ENCODE measurements at places on chromosomes 2 and 18. TPM values are rescaled to one million over a fixed set of nuclear protein-coding genes. Genes with fewer than 3 reads are reported as not detected.

DNA sequence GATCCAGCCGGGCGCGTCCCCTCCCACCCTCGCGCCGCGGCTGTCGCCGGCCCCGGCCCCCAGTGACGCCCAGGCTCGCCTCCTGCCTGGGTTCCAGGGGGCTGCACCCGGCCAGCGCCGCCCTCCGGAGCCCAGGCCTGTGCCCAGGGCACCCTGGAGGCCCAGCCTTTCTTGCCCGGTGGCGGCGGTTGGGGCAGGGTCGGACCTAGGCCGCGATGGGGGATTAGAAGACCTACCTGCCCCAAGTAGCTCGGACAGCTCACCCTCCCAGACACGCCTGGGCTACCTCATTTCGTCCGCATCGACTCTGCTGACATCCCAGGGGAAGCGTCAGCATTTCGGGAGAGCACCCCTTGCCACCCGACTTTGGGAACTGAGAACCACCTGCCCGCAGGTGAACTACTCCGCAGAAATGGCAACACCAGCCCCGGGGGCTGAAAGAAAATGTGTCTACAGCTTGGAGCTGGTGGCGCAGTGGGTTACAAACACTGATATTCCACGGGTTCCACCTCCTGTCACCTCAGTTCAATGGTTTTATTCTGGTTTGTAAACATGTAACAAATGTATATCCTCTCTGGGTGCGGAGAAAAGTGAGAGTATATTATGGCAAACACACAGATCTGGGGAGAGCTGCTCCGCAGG is 834 bp upstream of the ARL4C start:
- no peaks in the 10 kb centered on the region for H3K36me3 ChIP-seq
- H3K4me1 ChIP-seq = peaks cover 19% of the 10 kb centered on the region
- peak overlapping the region; percentile 55 for H3K4me3 ChIP-seq
- H3K27me3 ChIP-seq = no peaks in the 10 kb centered on the region
- no peak for DNase-seq
- no peak overlapping the region for H3K27ac ChIP-seq

- H3K36me3 ChIP-seq = no peaks in the 10 kb centered on the region
- H3K27me3 ChIP-seq = peaks cover 55% of the 10 kb centered on the region
- DNase-seq = no peak
- no peaks in the 10 kb centered on the region for H3K4me1 ChIP-seq
- H3K4me3 ChIP-seq = no peak overlapping the region
- H3K27ac ChIP-seq = no peak overlapping the region
These were observed 38.3 kb downstream of the TNS1 start for GRCh38 chr2:217964275-217965161.

- peaks cover 19% of the 10 kb centered on the region for H3K4me1 ChIP-seq
- H3K36me3 ChIP-seq = no peaks in the 10 kb centered on the region
- peak; percentile 79 for DNase-seq
- no peaks in the 10 kb centered on the region for H3K27me3 ChIP-seq
- no peak overlapping the region for H3K4me3 ChIP-seq
These were observed 300.4 kb downstream of the KCNS3 start for GRCh38 chr2:18178736-18179349.

- H3K27ac ChIP-seq = no peak overlapping the region
- no peak overlapping the region for H3K4me3 ChIP-seq
- no peaks in the 10 kb centered on the region for H3K27me3 ChIP-seq
- no peak for DNase-seq
These were observed 138.0 kb upstream of the GPC1 start for GRCh38 chr2:240297256-240298116.

GRCh38 chr2:165238295-165238694 is 919 bp upstream of the SCN2A start:
- H3K27me3 ChIP-seq = no peaks in the 10 kb centered on the region
- no peaks in the 10 kb centered on the region for H3K4me1 ChIP-seq
- no peak overlapping the region for H3K27ac ChIP-seq
- no peak overlapping the region for H3K4me3 ChIP-seq

DNA sequence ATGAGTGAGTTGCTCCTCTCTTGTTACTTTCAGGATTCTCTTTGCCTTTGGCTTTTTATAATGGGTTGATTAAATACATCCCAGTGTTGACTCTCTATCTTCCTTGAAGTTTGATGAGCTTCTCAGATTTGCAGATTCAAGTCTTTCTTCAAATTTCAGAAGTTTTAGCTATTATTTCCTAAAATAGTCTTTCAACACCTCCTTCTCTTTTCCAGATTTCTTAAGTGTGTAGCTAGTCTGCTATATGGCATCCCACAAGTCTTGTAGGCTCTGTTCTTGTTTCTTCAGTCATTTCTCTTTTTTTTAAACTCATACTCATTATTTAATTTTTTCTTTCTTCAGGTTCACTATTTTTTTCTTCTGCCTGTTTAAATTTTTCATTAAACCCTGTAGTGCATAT is 287.7 kb upstream of the CNTNAP5 start:
- no peak overlapping the region for H3K4me3 ChIP-seq
- no peak overlapping the region for H3K27ac ChIP-seq

GRCh38 chr2:58006952-58007284 is 39.7 kb upstream of the VRK2 start:
- H3K36me3 ChIP-seq = no peaks in the 10 kb centered on the region
- H3K27me3 ChIP-seq = no peaks in the 10 kb centered on the region
- H3K4me3 ChIP-seq = no peak overlapping the region
- DNase-seq = no peak
- H3K4me1 ChIP-seq = peaks cover 10% of the 10 kb centered on the region
- H3K27ac ChIP-seq = no peak overlapping the region

GRCh38 chr2:26534098-26534864 is 56.4 kb upstream of the OTOF start:
- H3K27me3 ChIP-seq = peaks cover 19% of the 10 kb centered on the region
- no peak overlapping the region for H3K4me3 ChIP-seq
- no peaks in the 10 kb centered on the region for H3K4me1 ChIP-seq
- DNase-seq = no peak

GRCh38 chr2:150327564-150328489 is 159.6 kb downstream of the RND3 start:
- no peak overlapping the region for H3K4me3 ChIP-seq
- H3K27ac ChIP-seq = no peak overlapping the region
- H3K36me3 ChIP-seq = no peaks in the 10 kb centered on the region
- no peaks in the 10 kb centered on the region for H3K4me1 ChIP-seq
- DNase-seq = no peak

- H3K27me3 ChIP-seq = no peaks in the 10 kb centered on the region
- peaks cover 49% of the 10 kb centered on the region for H3K4me1 ChIP-seq
- H3K27ac ChIP-seq = peak overlapping the region; percentile 96
- H3K36me3 ChIP-seq = no peaks in the 10 kb centered on the region
These were observed 46.2 kb upstream of the SMAD7 start for GRCh38 chr18:48996901-48997463.

DNA sequence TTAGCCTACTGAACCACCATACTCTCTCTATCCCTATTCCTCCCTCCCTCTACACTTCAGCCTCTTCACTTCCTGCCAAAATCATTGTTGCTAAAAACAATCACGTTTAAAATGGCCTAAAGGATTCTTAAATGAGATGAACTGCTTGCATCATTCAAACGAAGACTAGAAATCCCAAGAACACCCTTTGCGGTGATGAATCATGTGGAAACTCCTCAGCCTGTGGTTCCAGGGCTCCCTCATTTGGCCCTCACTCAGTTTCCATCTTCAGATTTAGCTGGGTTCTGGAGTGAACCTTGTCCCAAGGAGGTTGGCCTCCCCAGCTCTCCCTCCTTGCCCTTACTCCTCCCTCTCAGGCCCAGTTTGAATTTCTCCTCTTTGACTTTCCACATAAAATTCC is 125.6 kb upstream of the CDC42EP3 start:
- H3K27me3 ChIP-seq = no peaks in the 10 kb centered on the region
- DNase-seq = no peak
- no peak overlapping the region for H3K27ac ChIP-seq
- H3K36me3 ChIP-seq = no peaks in the 10 kb centered on the region
- H3K4me1 ChIP-seq = peaks cover 24% of the 10 kb centered on the region
- H3K4me3 ChIP-seq = no peak overlapping the region

- no peaks in the 10 kb centered on the region for H3K36me3 ChIP-seq
- H3K4me3 ChIP-seq = no peak overlapping the region
- H3K27ac ChIP-seq = no peak overlapping the region
- H3K4me1 ChIP-seq = peaks cover 9% of the 10 kb centered on the region
- no peaks in the 10 kb centered on the region for H3K27me3 ChIP-seq
These were observed 264.7 kb downstream of the CYP26B1 start for GRCh38 chr2:71882949-71883472.

- no peaks in the 10 kb centered on the region for H3K4me1 ChIP-seq
- DNase-seq = no peak
- no peak overlapping the region for H3K4me3 ChIP-seq
- no peaks in the 10 kb centered on the region for H3K27me3 ChIP-seq
These were observed 92.1 kb downstream of the IRS1 start for GRCh38 chr2:226707499-226707898.

DNA sequence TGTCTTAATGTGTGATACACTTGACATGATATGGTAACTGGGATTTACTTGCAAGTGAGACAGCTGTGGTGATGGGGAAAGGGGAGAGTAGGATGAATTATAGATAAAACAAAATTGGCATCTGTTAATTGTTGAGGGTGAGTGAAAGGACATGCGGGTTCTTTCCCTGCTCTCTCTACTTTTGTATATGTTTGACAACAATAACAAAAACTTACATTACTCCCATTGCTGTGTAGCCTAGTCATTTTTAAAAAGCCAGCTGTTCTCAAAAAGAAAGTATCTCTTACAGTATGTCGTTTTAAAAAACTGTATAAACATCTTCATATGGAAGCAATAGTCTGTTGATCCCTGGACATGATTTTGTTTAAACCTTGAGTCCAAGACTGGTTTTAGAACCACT is 117.6 kb downstream of the MYO1B start:
- peaks cover 32% of the 10 kb centered on the region for H3K36me3 ChIP-seq
- H3K27ac ChIP-seq = no peak overlapping the region
- H3K4me1 ChIP-seq = 0 out of 2 replicates have a peak, but pooled peaks cover 18% of the 10 kb centered on the region

- no peak overlapping the region for H3K4me3 ChIP-seq
- no peaks in the 10 kb centered on the region for H3K27me3 ChIP-seq
- no peak for DNase-seq
- H3K36me3 ChIP-seq = peaks cover 6% of the 10 kb centered on the region
- H3K27ac ChIP-seq = no peak overlapping the region
- H3K4me1 ChIP-seq = peaks cover 44% of the 10 kb centered on the region
These were observed 44.2 kb downstream of the GPD2 start for GRCh38 chr2:156480376-156480775.

DNA sequence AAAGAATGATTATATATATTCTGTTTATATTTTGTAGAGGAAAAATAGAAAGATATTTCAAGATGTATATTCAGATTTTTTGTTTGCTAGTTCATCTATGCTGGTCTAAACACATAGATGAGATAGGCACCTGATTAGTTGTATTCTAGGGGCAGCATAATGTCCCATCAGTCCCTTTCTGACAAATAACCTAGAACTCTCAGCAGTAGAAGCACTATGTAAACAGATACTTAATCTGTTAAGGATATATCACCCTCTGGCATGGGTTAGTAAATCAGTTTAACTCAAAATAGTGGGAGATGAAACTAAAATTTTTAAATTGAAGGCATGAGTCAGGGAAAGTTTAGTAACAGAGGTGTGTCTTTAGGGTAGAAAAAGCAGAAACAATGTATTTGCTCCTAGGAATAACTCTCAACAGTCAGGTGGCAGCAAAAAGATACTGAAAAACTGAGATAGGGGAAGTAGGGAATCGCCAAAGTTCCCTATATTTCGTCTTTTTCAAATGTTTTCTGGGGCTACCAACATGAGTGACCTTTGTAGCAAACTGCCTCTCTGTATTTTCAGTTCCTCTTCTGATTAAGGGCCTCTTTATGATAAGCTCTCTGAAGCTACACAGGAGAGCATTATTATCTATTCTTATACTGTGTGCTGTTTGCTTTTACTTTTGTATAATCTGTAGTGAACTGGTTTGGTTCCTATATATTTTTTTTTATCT is 5.7 kb downstream of the PPP1R1C start:
- no peaks in the 10 kb centered on the region for H3K27me3 ChIP-seq
- peaks cover 5% of the 10 kb centered on the region for H3K4me1 ChIP-seq
- no peak for DNase-seq
- no peak overlapping the region for H3K27ac ChIP-seq
- no peak overlapping the region for H3K4me3 ChIP-seq
- no peaks in the 10 kb centered on the region for H3K36me3 ChIP-seq

- no peaks in the 10 kb centered on the region for H3K36me3 ChIP-seq
- peak overlapping the region; percentile 20 for H3K4me3 ChIP-seq
- H3K4me1 ChIP-seq = peaks cover 35% of the 10 kb centered on the region
- H3K27ac ChIP-seq = peak overlapping the region; percentile 92
- DNase-seq = peak; percentile 87
- no peaks in the 10 kb centered on the region for H3K27me3 ChIP-seq
These were observed 163.5 kb upstream of the NT5C1B start for GRCh38 chr2:18752667-18753422.

DNA sequence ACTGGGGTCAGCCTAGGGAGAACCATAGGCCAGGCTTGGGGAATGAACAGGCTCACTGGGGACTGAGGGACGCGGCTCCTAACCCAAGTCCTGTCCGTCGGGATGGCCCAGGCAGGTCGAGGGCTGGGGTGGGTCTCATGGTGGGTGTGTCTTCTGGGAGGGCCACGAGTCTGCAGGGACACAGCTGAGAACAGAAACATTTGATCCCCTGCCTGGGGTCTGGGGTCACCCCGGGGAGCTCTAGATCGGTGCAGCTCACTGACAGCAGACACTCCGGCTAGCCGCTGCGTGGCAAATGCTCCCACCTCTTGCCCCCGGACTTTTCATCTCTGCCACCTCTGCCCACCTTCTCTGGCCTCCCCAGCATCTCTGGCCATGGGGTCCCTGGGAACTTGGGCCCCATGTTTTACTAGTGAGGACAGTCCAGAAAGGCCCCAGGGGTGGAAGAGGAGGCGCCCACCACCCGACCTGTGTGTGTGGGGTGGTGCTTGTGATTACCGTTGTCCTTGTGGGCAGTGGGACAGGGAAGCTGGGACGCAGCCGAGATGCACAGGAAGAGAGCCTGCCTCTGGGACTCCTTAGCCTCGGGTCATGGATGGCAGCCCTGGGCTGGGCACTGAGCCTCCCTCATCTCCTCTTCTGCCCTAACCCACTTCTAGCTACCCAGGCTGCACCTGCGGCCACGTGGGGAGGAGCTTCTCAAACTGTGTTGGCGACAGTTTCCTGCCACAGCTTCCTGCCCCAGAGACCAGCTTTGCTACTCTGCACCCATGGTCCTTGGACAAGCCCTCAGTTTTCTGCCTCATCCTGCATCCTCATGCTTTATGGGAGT is 4.9 kb downstream of the ZAP70 start:
- H3K27me3 ChIP-seq = no peaks in the 10 kb centered on the region
- no peaks in the 10 kb centered on the region for H3K4me1 ChIP-seq
- H3K27ac ChIP-seq = no peak overlapping the region
- no peaks in the 10 kb centered on the region for H3K36me3 ChIP-seq

DNA sequence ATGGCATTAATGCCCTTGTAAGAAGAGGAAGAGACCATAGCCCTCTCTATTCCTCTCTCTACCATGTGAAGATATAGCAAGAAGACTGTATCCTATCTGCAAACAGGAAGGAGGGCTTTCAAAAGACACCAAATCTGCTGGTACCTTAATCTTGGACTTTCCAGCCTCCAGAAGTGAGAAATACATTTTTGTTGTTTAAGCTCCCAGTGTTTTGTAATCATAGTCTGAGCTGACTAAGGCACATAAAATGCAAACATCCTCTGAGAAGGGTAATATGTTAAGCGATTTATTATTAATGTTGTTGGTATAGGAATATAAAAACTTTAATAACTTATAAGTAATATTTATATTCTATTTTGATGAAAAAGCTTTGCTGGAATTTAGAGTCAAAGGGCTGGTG is 559.8 kb downstream of the SUCLG1 start:
- peak; percentile 6 for DNase-seq
- no peaks in the 10 kb centered on the region for H3K4me1 ChIP-seq
- no peak overlapping the region for H3K27ac ChIP-seq
- H3K4me3 ChIP-seq = no peak overlapping the region

ITPRIPL1 gene
- not detected for total RNA-seq

CD8B2 gene
- total RNA-seq = not detected

ZNF892 gene
- total RNA-seq = not detected

CKAP2L gene
- total RNA-seq = 20.7 TPM

ANKAR gene
- total RNA-seq = 6.6 TPM
